ENCODE measurements at places on chromosomes 5 and 9.

DNA sequence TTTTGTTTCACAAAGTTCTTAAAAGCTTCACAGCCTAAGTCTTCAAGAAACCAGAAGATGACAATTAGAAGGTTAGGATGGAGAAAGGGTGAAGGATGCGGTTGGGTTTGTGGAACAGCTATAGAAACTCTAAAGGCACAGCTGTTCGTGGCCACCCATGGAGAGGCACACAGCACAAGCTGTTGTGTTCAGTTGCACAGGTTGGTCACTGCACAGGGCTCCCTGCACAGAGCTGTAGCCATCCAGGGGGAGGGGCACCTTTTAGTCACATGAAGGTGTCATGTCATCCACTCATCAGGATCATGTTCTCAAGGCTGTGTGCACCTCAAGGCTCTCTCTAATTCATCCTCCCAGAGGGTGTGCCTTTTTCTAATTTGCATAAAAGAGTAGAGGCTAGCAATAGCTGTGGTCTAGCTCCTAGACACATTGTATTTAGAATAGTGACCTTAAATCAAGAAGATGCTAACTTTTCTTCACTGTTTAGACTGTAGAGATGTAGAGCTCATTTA, 5.0 kb upstream of the RASGRF2 start:
- DNase-seq = no peak

GRCh38 chr5:37283214-37283820, 34.1 kb upstream of the CPLANE1 start:
- DNase-seq = no peak

DNA sequence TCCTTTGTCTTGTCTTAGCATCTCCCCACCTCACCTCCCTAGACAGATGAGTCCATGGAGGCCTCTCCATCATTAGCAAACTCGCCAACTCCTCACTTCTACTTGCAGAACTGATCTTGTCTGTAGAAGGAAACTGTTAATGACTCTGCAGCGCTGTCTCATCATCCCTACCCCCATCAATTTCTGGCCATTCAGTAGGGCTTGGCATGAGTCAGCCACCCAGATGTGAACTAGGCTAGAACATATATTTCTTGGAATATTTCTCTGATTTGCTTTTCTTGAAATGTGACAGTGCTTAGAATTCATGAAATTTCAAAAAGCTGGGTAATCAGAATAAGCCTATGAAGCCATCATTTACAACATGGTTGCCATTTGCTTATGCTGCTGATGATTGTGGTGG, 1125.0 kb upstream of the DMAC1 start:
- no peak for DNase-seq

GRCh38 chr9:121372239-121373010, 2.4 kb upstream of the STOM start:
- DNase-seq = no peak

- no peak for DNase-seq
Observed at GRCh38 chr5:103098993-103099392, 20.9 kb downstream of the GIN1 start.
